ENCODE measurements at places on chromosomes 16 and 17. TPM values are rescaled to one million over a fixed set of nuclear protein-coding genes. Genes with fewer than 3 reads are reported as not detected.

- no peak for DNase-seq
Measured at GRCh38 chr17:67482764-67483163, 105.7 kb downstream of the PITPNC1 start.

GRCh38 chr16:87308826-87309225, 8.4 kb downstream of the C16orf95 start:
- DNase-seq, result no peak

DNA sequence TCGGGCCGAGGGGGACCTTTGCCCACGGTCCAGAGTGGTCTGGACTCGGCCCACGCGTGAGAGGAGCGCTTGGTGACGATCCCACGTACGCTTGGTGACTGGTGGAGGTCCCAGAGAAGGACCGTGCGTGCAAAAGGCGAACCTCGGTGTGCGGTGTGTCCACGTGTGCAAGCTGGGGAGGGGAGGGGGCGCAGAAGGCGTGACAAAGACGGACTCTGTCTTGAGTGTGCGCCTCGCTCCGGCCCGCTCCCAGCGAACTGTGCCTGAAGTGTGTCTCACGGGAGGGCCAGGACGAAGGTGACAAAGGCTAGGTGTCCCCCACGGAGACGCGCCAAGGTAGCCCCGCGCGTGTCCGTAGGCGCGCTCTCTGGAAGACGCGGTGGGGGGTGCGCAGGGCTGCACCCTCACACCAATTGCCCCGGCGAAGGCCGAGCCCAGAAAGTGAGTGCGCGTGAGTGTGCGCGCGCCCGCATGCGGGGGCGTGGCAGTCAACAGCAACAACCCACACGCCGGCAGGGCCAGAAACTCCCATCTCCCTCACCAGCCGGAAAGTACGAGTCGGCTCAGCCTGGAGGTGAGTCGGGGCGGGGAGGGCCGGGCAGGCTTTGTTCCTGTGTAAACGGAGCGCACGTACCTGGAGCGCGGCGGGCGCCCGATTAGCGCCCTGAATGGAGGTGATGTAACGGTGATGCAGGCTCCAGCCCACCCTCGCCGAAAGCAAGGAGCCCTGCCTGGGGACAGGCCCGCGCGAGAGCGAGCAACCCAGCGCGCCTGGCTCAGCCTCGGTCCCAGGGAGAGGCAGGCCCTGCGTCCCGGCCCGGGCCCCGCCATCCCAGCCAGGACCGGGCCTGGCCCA, at the start of gene GPRC5C:
Gene GPRC5C, plus strand, starts transcription at position 521 of the 856 bp plus-strand sequence. CDS start 7,689 bp downstream, outside the sequence.
- DNase-seq, result peak; percentile 94

The POLG2 gene
- 15.4 TPM for total RNA-seq

GRCh38 chr17:59332749-59333377, 1.4 kb downstream of the YPEL2 start:
- DNase-seq, result peak; percentile 29

- no peak for DNase-seq
Measured at GRCh38 chr16:48676836-48677235, 66.9 kb upstream of the N4BP1 start.

The EVPL gene
- total RNA-seq, result 1.4 TPM

GRCh38 chr17:61647047-61647446, 56.0 kb upstream of the NACA2 start:
- DNase-seq, result no peak

The SLC38A10 gene
- 71.1 TPM for total RNA-seq

DNA sequence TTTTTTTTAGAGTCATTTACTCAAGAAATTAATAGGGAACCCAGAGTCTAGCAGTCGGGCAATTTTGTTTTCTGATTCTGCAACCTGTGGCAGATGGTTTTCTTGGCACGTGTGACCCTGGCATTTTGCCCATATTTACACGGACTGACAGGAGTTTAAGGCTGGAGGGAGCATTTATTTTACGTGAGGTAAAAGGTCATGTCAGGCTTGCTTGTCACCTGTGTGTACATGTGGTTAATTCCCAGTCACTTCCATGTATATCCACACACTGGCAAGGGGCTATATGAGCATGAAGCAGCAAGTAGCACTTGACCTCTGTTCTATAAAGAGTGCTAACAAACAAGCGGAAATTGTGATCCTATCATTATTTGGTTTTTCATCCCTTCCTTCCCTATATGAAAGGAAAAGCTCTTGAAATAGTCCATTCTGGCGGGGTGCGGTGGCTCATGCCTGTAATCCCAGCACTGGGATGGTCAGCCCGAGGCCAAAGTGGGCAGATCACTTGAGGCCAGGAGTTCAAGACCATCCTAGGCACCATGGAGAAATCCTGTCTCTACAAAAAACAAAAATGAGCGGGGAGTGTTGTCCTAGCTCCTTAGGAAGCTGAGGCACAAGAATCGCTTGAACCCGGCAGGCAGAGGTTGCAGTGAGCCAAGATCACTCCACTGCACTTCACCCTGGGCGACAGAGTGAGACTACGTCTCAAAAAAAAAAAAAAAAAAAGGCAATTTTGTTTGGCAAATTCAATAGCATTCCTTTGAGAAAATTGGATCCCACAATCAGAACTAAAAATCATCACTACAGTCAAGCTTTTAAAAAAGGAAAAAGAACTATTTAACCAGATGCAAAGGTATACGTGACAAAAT, 2.1 kb downstream of the SPAG9 start:
- peak; percentile 48 for DNase-seq

DNA sequence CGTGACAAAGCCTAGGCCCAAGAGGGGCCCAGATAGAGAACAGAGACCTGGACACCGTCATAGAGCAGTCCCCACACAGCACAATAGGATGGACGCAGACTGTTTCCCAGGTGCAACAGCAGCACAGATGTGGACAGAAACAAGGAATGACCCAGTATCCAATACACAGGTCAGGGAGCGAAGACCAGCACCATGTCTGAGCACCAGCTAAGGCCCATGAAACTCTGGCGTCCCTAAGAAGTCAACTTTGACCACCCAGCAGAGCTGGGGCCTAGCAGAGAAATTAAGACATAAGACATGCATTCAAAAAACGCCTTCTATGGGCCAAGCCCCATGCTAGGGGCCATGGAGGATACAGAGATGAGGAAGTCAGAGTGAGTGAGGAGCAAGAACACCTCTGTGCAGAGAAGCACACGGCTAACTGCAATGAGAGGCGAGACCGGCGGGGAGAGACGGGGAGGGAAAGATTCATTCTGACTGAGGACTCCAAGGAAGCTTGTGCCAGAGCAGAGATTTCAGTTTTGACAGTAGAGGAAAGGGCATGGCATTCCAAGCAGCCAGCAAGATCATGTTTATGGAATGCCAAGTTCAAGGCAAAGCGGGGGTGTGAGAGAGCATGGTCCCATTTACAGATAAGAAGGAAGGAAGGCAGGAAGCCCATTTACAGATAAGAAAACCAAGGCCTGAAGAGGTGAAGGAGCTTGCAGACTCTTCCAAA, 50.8 kb downstream of the PITPNM3 start:
- no peak for DNase-seq

- no peak for DNase-seq
Measured at GRCh38 chr16:4724661-4725270, 9.3 kb downstream of the ANKS3 start.

DNA sequence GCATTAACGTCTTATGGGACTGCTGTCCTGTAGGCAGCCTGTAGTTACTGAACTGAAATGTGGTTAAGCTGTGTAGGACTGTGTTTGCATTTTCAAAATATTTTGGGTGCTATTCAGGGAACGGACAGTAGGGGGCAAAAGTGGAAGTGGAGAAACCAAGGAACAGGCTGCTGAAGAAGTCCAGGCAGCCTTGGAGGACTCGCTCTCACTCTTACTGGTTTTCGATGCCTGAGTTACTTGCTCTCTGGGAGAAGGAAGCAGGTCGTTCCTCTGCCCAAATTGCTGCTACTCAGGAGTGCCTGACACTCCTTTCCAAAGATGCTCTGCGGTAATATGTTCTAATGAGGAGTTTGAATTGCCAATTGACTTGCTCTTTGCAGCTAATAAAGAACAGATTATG, 64.5 kb upstream of the RBFOX1 start:
- no peak for DNase-seq

DNA sequence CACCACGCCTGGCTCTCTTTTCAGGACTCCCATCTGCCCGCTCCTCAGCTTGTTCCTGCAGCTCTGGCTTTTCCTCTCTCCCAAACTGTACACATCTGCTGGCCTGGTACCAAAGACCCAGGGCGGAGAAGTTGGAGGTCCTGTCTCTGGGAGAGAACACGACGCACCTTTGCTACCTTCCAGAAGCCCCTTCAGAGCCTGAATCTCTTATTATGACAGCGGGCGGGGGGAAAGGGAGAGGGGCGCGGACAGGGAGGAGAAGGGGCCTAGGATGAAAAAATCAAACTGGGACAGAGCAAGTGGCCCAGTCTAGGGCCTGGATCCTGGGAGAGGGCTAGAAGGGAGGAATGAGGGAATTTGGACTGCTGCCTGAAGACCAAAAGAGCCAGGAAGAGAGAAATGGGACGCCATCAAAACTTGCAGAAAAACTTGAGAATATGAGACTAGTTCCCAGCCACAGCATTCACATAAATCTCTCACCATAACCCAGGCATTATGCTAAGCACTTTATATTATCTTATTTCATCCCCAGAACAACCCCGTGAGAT, 2.5 kb upstream of the PER1 start:
- DNase-seq, result no peak

DNA sequence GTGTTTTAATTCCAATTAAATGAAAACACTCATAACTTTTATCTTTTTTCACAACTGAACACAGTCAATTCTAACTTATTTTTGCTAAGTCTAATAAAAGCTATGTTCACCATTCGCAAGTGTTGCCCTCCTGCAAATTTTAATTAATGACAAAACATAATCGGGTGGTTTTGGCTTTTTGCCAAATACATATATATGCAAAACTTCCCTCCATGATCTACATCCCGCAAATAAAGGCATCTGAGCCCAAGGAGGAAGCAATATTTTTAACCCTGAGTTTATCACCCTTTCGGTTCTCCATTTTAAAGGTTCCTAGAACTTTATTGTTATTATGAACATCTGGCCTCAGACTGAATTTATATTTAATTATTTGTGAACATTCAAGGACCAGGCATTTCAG, 507.9 kb downstream of the CDH13 start:
- no peak for DNase-seq

- peak; percentile 17 for DNase-seq
Measured at GRCh38 chr16:85418978-85419491, 194.1 kb upstream of the GSE1 start.

The C17orf67 gene
- total RNA-seq, result 6.0 TPM

GRCh38 chr17:2418572-2418971, 17.7 kb upstream of the MNT start:
- DNase-seq, result peak; percentile 59

GRCh38 chr17:60039114-60039846, 39.4 kb downstream of the HEATR6 start:
- no peak for DNase-seq

DNA sequence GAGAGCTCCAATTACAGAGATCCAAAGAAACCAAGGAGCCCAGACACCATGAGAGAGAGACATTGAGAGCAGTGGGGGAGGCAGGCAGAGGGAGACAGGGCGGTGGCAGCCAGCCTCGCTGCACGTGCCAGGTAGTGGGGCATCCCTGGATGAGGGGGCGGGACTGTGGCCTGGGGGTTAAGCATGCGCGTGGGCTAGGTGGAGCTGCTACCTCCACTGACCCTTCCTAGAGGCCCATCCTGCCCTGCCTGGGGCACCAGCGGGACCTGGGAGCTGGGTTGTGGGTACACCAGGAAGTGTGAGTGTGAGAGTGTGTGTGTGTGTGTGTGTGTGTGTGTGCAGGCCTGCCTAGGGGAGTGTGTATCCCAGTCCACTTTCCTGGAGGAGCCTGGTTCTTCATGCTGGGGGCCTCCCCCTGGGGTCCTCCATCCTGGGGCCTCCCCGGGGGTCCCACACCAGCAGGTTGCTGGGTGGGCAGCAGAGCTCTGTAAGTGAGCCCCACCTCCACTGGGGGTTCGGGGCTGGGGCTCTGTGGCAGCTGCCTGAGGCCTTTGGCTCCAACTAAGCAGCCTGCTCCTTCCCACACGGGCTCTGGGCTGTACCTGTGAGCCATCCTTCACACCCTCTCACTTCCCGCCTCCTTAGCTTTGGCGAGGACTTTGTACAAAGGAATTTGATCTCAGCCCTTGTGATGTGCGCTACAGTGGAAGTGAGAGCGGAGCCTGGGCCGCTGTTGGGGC, 127.4 kb downstream of the IRF8 start:
- no peak for DNase-seq

DNA sequence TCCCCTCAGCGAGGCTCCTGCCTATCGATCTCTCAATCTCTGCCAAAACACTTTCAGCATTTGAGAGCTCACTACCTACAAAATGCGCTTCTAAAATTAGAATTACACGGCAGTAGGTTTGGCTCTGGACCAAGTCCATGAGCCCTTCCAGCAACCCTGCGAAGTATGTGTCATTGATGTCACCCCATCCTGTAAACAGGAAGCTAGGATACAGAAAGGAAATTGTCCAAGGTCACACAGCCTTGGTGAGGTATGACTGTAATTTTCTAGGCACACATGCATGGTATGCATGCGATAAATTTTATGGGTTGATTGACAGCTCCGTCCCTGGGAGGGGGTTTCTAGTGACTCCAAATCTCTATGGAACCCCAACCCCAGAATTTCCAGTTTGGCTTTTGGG, 330.3 kb upstream of the CDH5 start:
- no peak for DNase-seq

- no peak for DNase-seq
Measured at GRCh38 chr17:14903854-14904253, 361.3 kb downstream of the PMP22 start.

DNA sequence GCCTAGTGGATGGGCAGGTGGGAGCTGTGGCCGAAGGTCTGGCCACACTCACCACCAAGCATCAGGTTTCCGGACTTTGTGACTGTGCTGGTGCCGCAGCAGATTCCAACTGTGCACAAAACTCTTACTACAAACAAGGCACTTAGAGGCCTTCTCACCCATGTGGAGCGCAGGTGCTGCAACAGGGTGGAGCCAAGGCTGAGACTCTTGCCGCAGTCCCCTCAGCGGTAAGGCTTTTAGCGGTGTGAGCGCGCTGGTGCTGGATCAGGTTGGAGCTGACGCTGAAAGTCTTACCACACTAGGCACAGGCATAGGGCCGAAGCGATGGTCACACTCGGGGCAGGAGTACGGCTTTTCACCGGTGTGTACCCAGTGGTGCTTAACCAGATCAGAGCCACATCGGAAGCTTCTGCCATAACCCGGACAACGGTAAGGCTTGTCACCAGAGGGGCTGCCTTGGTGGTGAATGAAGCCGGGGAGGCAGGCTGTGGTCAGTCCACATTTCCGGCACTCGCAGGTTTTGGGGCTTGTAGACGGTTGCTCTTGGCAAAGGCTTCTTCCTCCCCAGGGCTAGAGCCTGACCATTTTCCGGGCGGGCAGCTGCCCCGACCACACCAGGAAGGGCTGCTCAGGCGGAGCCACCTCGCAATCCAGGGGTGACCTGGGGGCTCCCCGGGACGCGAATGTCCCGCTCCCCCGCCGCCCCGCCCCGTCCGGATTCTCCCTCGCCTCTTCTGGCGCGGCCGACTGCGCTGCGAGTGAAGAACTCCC, 1.0 kb upstream of the ARMC5 start:
- DNase-seq, result no peak

The CCDC200 gene
- 0.27 TPM for total RNA-seq

GRCh38 chr16:9840761-9841665, 341.2 kb downstream of the GRIN2A start:
- no peak for DNase-seq

The KRTAP3-1 gene
- total RNA-seq, result not detected

GRCh38 chr16:75461575-75461974, 2.9 kb downstream of the TMEM170A start:
- DNase-seq, result no peak

GRCh38 chr16:81530296-81530721, 85.7 kb downstream of the CMIP start:
- no peak for DNase-seq
